T-helper 9 cell (primary cell): ENCODE measurements at places on chromosomes 12 and 14.

GRCh38 chr12:110102255-110102654, 21.9 kb upstream of the IFT81 start:
- no peak for DNase-seq

GRCh38 chr12:111057701-111058425, 137.5 kb upstream of the MYL2 start:
- no peak for DNase-seq

- no peak for DNase-seq
Measured at GRCh38 chr12:67826946-67827720, 162.1 kb upstream of the IFNG-AS1 start.

GRCh38 chr14:28754209-28754985, 12.2 kb upstream of the FOXG1 start:
- no peak for DNase-seq

DNA sequence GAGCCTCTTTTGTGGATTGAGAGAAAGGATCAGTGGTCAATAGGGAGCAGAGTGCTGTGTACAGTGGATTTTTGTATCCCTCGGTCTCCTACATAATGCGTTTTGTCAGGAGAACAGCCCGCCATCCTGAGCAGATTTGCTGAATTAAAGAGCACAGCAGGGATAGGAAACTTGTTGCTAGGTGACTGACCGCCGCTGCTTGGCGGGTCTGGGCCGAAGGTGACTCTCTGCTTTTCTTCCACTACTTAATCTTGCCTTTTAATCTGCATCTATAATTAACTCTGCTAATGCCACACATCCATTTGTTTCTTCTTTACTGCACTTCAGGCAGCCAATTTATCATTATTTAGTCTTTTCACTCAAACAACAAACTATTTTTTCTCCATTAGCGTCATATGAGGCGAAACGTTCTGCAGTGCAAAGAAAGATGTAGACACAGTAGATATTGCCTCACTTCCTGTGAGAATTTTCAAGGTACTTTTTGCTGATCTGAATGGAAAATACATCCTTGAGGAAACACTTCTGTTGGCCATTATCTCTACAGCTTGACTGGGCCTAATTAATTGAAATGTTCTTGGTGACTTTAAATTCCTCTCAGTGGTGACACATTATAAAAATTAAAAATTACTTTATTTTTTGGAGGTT, 108.0 kb downstream of the PPM1A start:
- no peak for DNase-seq

- DNase-seq: no peak
Measured at GRCh38 chr12:44476683-44477082, 399.4 kb downstream of the NELL2 start.

DNA sequence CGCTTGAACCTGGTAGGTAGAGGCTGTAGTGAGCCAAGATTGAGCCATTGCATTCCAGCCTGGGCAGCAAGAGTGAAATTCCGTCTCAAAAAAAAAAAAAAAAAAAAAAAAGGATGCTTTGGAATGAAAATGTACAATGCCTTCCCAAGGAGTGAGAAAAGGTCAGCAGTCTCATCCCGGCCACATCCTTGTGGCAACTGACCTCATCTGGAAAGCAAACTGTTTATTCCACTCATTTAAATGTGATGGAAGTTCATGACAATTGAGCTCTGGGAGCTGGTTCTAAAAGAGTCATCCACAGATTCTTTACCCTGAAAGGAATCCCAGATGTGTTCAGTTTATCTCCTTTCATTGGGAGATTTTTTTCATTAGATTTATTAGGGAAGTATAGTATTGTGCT, 19.4 kb upstream of the LIMA1 start:
- no peak for DNase-seq

DNA sequence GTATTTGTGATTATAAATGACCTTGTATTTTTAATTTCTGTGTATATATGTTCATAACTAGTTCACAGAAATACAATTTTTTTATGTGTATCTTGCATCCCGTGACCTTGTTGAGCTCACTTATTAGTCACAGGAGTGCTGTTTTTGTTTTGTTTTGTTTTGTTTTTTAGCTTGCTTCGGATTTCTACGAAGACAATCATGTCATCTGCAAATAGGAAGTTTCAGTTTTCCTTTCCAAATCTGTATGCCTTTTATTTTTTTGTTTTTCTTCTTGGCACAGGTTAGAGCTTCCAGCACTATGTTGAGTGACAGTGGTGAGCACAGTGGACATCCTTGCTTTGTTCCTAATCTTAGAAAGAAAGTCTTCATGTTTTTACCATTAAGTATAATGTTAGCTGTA, 229.2 kb upstream of the GARIN6 start:
- no peak for DNase-seq

GRCh38 chr12:16613199-16613598, 7.2 kb upstream of the LMO3 start:
- no peak for DNase-seq

- DNase-seq: no peak
Measured at GRCh38 chr14:74504874-74505720, 11.5 kb downstream of the ISCA2 start.
